T follicular helper cell (primary cell): ENCODE measurements at places on chromosomes 2 and 18.

DNA sequence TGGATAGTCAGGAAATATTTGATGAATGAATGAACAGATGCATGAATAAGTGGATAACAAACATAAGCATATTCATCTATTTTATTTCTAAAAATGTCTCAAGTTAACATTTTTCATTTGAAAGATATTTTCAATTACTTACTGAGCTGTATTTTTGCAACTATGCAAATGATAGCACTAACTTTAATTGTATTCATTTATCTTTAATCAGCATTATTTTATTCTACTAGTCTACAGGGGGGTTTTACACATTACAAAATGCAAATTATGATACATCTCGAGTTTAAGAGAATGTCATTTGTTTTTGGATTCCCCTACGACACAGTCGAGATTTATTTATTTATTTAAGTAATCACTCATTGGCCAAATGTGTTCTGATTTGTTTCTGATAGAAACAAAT is 530.6 kb downstream of the ERBB4 start:
- DNase-seq: no peak

DNA sequence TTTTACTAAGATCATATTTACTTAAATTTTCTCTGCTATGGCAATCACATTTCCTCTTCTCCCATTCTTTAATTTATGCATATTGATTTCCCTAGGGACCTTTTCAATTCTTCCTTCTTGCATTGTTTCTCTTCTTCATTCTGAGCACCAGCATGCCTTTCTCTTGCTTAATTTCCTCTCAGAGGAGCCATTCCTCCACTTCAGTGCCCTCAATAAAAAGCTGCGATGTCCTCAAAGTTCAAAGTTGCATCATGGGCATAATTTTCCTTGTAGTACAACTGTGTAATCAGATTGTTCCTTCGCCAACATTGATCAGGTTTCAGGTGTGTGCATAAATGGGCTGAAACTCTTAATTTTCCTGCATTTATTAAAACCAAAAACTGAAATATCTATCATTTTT is 21.8 kb upstream of the CD226 start:
- no peak for DNase-seq

DNA sequence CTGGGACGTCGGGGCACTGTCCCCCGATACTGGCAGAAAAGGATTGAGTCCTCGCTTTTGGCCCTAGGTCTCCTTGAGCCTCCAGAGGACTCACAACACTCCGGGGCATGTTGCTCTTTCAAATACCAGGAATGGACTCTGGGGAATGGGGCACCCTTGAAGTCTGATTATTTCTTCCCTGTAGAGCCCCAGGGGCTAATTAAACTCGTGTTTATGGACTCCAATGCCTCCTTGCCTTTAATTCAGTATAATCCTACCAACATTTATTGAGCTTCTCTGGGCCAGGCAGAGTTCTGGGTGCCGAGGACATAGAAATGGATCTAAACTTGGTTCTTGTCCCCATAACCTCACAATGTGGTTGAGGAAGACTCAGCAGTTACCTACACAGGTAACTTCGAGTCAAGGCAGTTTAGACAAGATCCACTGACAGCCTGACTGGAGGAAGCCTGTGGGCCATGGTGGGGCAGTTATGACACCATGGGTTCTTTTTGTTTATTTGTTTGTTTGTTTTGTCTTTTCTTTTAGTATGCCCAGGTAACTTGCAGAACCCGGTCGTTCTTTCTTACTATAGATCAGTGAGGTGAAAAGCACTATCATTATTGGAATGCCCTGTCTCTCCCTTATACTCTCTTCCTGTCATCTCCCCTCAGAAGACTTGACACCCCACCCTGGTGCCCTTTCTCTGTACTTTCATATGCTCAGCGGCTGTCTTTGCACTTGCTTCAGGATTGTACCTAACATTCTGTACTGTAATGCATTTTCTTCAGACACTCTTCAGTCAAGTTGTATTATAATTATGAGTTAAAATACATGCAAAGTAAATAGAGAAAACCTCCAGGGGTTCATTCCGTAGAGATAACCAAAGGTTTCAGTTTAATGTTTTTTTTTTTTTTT is 3.2 kb downstream of the CFLAR start:
- no peak for DNase-seq

- no peak for DNase-seq
These were observed 135.6 kb downstream of the TFCP2L1 start for GRCh38 chr2:121149384-121149783.

DNA sequence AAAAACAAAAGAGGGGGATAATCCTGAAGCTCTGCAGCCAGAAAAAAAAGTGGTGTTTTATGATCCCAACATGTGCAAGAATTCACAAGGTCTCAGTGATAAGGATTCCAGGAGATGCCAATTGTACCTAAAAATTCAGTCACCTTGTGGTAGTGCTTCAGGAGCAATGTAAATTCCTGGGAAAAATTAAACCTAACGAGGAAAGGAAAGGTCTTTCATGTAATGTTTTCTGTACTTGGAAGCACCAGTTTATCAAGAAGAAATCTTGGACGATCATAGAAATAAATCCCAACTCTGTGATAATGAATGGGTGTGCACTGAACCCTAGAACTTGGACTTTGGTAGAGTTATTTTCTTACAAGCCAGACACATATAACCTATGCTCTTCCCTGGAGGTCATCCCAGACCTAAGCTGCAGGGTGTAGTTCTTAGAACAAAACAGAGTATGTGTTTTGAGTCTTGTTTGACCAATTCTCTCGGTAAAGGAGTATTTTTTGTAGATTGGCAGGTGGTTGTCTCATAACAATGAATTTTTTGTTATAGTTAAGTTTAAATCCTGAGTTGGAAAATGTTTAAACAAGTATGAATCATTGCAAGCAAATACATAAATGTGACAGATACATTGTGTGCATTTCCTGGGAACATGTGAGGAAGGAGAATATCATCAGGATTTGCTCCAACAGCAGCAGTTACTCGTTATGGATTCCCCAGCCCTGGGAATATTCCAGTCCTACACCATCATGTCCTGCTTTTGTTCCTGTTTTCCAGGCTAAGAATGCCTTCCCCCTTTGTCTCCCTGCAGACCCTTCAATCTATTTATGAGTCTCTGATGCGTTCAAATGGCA is 224.6 kb downstream of the NAPG start:
- no peak for DNase-seq

GRCh38 chr18:53757328-53757727 is 467.1 kb downstream of the MBD2 start:
- DNase-seq: no peak

GRCh38 chr2:60719331-60719730 is 36.7 kb upstream of the PAPOLG start:
- no peak for DNase-seq

DNA sequence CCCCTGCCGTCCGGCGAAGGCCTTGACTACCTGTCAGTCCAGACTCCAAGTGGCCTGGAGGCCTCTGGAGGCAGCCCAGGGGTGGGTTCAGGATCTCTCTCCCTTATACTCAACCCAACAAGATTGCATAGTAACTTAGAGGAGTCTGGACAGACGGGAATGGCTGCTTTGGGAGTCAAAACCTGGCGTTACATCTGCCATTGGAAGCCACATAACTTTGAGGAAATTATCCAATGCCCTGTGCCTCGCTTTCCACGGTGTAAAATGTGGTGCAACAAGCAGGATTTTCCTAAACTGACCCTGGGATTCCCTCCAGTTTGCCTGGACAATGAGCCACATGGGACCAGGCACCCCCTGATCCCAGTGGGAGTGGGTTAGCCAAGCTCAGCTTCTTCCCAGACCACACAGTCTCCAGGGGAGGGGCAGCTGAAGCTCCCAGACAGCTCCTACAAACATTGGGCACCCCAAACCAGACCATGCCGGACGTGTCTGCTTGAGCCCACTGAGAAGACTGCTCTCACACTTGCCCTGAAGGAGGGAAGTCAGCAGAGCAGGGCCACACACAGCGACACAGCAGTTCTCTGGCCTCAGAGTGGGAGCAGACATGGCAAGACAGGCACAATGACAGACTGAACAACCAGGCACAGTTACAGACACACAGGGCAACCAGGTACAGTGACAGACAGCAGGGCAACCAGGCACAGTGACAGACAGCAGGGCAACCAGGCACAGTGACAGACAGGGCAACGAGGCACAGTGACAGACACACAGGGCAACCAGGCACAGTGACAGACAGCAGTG is 65.6 kb upstream of the RAB6C start:
- DNase-seq: no peak

GRCh38 chr2:223051693-223052289 is at the start of gene KCNE4:
Gene KCNE4, plus strand, starts transcription at chr2:223052190. Its CDS starts 641 bp downstream, at chr2:223052831.
- no peak for DNase-seq

DNA sequence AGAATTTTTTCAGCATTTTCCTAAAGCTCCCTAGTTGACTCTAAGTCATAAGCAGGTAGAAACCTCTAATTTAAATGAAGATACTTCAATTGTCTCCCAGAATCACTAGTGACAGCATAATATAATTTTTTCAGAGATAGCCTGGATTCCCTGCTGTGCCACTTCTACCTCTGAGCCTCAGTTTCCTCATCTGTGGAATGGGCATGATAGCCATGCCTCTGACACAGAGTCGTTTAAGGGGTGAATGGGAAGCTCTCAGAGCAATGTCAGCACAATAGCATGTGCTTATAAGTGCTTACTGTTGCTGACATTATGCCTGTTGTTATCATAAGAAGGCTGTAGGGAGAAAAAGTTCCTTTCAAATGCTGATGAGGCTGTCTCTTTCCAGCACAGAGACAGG is 48.0 kb downstream of the SFXN5 start:
- DNase-seq: no peak

DNA sequence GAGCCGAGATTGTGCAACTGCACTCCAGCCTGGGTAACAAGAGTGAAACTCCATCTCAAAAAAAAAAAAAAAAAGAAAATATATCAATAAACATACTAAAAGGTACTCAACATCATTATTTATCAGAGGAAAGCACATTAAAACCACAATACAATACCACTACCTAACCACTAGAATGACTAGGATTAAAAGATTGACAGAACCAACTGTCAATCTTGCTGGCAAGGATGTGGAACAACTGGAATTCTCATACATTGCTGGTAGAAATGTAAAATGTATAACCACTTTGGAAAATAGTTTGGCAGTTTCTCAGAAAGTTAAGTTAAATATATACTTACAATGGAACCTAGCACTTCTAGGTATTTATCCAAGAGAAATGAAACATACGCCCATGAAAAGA is 88.6 kb downstream of the B3GNT2 start:
- no peak for DNase-seq

DNA sequence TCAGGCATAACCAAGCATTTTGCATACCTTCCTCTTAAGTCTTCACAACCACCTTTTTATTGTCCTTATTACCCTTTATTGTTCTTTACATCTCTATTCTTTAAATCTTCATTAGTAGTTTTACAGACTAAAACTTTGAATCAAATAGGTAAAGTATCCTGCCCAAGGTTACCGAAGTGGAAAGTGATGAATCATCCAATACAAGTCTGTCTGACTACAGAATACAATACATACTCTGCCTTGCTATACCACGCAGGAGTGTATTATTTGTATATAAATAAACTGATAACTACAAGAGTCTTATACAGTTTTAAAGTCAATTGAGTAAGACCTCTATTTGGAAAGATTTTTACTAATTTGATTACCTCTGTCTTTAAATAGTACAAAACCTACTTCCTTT is 196.0 kb downstream of the ZEB2 start:
- no peak for DNase-seq

DNA sequence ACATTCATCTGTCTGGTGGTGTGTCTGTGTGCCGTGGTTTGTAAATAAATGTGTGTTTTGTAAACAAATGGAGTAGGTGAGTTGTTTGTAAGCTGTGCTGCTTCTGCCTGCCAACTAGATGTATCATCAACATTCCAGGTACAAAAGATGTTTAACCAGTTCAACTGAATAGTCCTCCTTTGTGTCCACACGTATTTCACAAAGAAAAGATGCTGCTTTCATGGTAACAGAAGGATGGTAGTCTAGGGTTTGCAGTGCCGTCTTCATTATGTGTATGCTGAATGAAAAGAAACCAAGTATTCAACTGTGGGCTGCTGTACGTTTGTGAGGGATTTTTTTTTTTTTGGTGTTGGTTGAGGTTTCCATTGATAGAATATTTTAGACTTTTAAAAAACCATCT is 72.1 kb downstream of the CAMKMT start:
- DNase-seq: no peak

DNA sequence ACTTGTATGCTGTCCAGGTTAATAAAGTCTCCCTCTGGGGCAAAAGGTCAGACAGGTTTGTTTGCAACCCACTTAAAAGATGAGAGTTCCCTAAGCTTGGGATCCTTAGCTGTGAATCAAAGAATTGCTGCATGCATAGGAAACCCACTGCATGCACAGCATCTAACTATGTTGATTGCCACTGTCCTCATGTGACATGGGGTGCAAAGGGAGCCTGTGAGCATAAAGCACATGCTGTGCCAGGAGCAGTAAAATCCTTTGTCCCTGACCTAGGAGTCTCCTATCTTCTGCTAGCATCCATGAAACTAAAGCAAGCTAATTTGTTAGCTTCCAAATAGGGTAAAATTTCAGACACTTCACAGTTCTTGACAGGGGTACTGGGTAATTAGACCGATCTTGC is 13.8 kb downstream of the METTL4 start:
- DNase-seq: no peak

DNA sequence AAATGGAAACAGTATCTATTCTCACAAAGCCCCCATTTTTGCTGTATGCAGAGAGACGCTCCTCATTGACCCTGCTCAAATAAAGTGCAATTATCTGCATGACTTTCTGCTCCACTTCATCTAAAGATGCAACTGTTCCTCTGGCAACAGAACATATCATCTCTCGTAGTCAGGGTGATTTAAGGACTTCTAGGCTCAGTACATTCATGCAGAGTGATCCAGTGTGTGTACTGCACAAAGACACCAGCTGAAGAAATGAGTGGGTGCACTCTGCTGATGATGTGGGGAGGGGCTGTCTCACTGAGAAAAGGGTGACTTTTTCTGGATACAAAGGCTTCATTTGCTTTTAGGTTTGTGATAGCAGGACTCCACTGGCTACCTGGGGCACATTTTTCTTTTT is 355.2 kb downstream of the GALNT13 start:
- DNase-seq: no peak

GRCh38 chr18:25282282-25282681 is 69.7 kb downstream of the ZNF521 start:
- DNase-seq: no peak

DNA sequence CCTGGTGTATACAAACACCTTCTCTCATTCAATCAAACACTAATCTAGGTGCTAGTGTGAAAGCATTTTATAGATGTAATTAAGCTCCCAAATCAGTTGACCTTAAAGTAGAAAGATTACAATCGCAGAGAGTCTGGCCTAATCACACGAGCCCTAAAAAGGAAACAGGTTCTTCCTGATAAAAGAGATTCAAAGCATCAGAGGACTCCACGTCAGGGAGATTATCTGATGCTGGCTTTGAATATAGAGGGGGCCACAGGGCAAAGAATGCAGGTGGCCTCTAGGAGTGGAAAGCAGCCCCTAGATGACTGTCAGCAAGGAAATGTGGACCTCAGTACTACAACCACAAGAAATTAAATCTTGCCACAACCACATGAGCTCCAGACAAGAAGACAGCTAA is 28.2 kb upstream of the ZC3H15 start:
- no peak for DNase-seq

DNA sequence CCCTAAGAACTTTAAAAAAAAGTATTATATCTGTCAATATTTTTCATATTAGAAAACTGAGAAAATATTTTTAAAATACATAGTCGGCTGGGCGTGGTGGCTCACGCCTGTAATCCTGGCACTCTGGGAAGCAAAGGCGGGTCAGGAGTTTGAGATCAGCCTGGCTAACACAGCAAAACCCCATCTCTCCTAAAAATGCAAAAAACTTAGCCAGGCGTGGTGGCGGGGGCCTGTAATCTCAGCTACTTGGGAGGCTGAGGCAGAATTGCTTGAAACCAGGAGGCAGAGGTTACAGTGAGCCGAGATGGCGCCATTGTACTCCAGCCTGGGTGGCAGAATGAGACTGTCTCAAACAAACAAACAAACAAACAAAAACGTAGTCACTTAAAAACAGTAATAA is 5.1 kb upstream of the KCMF1 start:
- no peak for DNase-seq
